ENCODE measurements at places on chromosomes 5 and 9.

DNA sequence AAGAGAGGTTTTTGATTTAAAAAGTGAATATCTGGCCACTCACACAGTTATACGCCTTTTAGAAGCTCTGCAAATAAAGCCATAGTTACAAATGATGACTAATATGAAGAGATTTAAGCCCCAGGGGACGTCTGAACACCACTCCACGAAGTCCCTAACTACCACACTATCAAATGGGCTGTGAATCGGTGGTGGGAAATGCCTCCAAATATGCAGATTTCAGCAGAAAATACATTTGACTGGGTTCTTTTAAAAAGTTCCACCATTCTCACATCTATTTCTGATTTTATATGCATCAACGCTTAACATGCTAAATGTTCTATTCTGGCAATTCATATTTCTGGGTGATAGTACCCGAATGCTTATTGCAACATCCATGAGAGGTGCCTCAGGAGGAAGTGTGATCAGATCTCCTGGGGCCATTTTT is 22.5 kb downstream of the TICAM2 start:
- no peak overlapping the region for H3K27ac ChIP-seq
- no peaks in the 10 kb centered on the region for H3K27me3 ChIP-seq
- no peak overlapping the region for H3K4me3 ChIP-seq
- no peaks in the 10 kb centered on the region for H3K4me1 ChIP-seq

- H3K4me1 ChIP-seq, result peaks cover 12% of the 10 kb centered on the region
- H3K27me3 ChIP-seq, result no peaks in the 10 kb centered on the region
- no peak overlapping the region for H3K4me3 ChIP-seq
- H3K27ac ChIP-seq, result no peak overlapping the region
These were observed 34.3 kb downstream of the SLC44A1 start for GRCh38 chr9:105278751-105279150.

- no peak for DNase-seq
- peaks cover 68% of the 10 kb centered on the region for H3K36me3 ChIP-seq
- no peak overlapping the region for H3K27ac ChIP-seq
- H3K27me3 ChIP-seq, result no peaks in the 10 kb centered on the region
- H3K4me1 ChIP-seq, result peaks cover 25% of the 10 kb centered on the region
These were observed 12.0 kb downstream of the TTC33 start for GRCh38 chr5:40743771-40744170.

DNA sequence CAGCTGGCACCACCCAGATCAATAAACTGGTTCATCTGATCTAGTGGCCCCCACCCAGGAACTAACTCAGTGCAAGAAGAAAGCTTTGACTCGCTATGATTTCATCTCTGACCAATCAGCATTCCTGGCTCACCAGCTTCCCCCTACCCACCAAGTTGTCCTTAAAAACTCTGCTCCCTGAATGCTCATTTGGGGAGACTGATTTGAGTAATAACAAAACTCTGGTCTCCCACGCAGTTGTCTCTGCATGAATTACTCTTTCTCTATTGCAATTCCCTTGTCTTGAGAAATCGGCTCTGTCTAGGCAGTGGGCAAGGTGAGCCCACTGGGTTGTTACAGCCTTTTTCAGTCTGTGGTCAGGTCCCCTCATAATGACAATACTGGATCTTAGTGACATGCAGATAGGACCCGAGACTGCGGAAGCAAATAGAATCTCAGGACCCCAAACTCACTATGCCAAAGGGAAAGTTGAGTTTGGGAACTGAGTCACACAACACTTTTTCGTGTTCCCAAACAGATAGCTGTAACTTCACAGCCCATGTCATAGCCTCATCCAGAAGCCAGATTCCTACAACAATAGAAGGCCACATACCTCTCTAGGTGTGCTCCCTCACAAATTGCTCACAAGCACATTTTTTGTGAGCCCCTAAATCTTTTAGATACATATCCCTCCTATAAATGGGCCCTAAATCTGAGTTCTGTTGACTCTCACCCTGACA is 175.2 kb upstream of the RAI14 start:
- H3K4me3 ChIP-seq, result no peak overlapping the region
- no peak for DNase-seq
- H3K27ac ChIP-seq, result no peak overlapping the region
- peaks cover 18% of the 10 kb centered on the region for H3K4me1 ChIP-seq
- H3K27me3 ChIP-seq, result peaks cover 57% of the 10 kb centered on the region
- no peaks in the 10 kb centered on the region for H3K36me3 ChIP-seq

- no peak overlapping the region for H3K27ac ChIP-seq
- no peak for DNase-seq
- H3K27me3 ChIP-seq, result peaks cover 13% of the 10 kb centered on the region
- no peaks in the 10 kb centered on the region for H3K36me3 ChIP-seq
- peaks cover 1% of the 10 kb centered on the region for H3K4me1 ChIP-seq
These were observed 17.3 kb upstream of the SMAD5 start for GRCh38 chr5:136115183-136115865.

DNA sequence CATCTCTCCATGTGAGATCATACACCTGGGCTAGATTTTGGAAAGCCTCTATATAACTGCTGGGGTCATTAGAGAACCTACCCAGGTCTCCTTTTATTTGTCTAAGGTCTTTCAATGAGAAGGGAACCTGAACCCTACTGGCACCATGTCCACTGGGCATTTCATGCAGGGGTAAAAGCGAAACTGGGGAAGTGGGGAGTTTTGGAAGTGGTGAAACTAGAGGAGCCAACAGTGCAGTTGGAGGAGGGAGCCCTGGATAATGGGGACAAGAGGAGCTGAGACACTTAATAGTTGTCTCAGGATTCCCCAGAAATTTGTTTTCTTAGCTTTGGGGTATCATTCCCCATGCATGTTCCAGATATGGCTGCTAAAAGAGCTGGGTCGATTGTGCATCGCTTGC is 169.0 kb upstream of the NREP start:
- no peak overlapping the region for H3K27ac ChIP-seq
- H3K4me3 ChIP-seq, result no peak overlapping the region
- DNase-seq, result no peak
- H3K27me3 ChIP-seq, result no peaks in the 10 kb centered on the region
- H3K36me3 ChIP-seq, result no peaks in the 10 kb centered on the region

- DNase-seq, result no peak
- H3K36me3 ChIP-seq, result peaks cover 70% of the 10 kb centered on the region
- no peak overlapping the region for H3K4me3 ChIP-seq
- no peak overlapping the region for H3K27ac ChIP-seq
These were observed 31.4 kb downstream of the SLF1 start for GRCh38 chr5:94649874-94650273.

DNA sequence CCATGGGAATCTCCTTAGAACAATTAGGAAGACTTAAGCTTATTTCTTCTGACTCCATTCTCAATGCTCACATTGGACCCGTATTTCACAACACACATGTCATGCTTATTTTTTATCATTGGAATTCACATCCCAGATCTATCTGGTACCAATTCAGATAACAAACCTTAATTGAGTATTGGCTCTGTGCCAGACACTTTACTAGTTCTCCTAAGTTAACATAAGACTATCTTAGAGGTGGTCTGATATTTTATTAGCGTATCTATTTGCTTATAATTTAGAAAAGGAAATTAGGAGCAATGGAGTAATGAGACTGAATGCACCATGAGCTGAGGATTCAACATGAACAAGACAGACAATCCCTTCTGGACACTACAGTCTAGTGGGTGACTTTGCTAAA is 45.1 kb downstream of the FBXL7 start:
- H3K36me3 ChIP-seq, result no peaks in the 10 kb centered on the region
- H3K27me3 ChIP-seq, result no peaks in the 10 kb centered on the region
- no peak for DNase-seq
- no peak overlapping the region for H3K4me3 ChIP-seq

DNA sequence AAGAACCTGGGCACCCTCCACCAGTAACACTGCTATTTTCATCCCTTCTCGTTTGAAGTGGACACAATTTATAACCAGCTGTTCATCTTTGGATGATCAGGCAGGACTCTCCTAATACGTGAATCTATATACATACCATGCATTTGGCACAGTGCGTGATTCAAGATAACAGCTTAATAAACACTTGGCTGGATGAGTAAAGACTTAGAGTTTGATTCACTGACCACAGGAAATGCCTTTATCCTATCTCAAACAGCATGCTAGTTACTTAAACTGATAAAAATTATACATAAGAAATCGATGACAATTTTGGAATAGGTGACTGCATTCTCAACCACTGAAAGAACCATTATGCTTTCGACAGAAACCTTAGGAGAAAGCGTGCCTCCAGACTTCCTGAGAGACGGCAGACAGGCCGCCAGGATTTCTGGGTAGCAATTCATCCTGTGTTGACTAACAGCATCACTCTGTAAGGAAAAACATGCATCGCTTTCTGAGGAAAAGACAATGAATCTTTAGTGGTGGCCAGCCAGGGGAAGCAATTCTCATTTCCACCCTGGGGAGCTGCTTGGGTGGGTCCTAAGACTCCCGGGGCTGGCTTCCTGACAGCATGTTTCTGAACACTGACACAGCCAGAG is 9.7 kb downstream of the MRPL36 start:
- DNase-seq, result no peak
- H3K27me3 ChIP-seq, result no peaks in the 10 kb centered on the region
- no peak overlapping the region for H3K4me3 ChIP-seq
- H3K36me3 ChIP-seq, result peaks cover 12% of the 10 kb centered on the region
- peaks cover 77% of the 10 kb centered on the region for H3K4me1 ChIP-seq

DNA sequence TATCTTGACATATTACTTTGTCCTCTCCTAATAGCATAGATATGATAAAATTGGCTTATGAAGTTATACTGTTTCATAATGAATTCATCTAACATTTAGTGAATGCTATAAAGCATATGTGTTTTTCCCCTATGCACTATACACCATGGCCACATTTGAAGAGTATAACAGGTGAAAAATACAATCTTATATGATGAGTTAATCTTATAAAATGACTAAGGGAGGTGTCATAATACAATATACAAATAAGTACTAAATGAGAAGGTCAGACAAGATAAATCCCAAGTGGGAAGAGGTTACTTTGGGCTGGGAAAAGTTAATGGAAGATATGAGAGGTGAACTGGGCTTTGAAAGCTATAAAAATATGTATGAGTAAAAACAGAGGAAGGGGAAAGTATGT is 174.4 kb downstream of the PCSK1 start:
- H3K27me3 ChIP-seq, result peaks cover 16% of the 10 kb centered on the region
- peaks cover 19% of the 10 kb centered on the region for H3K4me1 ChIP-seq
- H3K4me3 ChIP-seq, result no peak overlapping the region
- no peak for DNase-seq

All from activated T-cell treated with anti-CD3 and anti-CD28 coated beads, Interleukin-2, amount 50 U/mL, for 24 hours (primary cell).